NCI-H69 (cell line): ENCODE measurements at places on chromosomes 3 and 15.

GRCh38 chr3:122992676-122993075 is 34.9 kb downstream of the SEMA5B start:
- DNase-seq, result peak; percentile 48

- DNase-seq, result no peak
Observed at GRCh38 chr3:127072221-127072771, 89.4 kb downstream of the PLXNA1 start.

- no peak for DNase-seq
Observed at GRCh38 chr3:126955004-126955790, 27.7 kb upstream of the PLXNA1 start.

DNA sequence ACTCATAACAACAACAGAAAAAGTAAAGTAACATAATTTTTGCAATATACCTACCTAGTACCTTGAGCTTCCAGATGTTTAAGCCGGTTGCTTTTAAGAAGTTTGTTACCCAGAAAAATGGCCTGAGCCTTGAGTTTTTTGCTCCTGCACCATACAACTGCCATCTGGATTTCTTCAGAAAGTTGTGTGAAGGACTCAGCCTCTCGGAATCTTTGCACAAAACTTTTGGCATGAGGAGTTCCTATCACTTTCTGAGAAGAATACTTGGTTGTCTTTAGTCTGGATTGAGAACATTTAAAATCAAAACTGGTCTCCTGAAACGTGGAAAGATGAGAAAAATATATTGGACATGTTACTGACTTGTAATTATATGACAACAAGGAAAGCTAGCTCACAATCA is 17.3 kb downstream of the GTPBP8 start:
- DNase-seq, result no peak

DNA sequence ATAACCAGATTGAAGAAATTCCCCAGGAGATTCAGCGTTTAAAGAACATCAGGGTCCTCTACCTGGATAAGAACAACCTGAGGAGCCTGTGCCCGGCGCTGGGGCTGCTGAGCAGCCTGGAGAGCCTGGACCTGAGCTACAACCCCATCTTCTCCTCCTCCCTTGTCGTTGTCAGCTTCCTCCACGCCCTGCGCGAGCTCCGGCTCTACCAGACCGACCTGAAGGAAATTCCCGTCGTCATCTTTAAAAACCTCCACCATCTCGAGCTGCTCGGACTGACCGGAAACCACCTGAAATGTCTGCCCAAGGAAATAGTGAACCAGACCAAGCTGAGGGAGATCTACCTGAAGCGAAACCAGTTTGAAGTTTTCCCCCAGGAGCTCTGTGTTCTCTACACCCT is 9.4 kb upstream of the LRRC34 start:
- peak; percentile 52 for DNase-seq
